ENCODE measurements at places on chromosomes 3 and 15. TPM values are rescaled to one million over a fixed set of nuclear protein-coding genes. Genes with fewer than 3 reads are reported as not detected.
A peak's percentile ranks its signal among the peaks of the same experiment; 100 is the strongest.

- no peak for DNase-seq
Measured at GRCh38 chr3:134607054-134608022, 43.5 kb downstream of the KY start.

CLDN18 gene
- total RNA-seq = not detected

GRCh38 chr15:69039516-69040225, 25.2 kb downstream of the NOX5 start:
- DNase-seq = no peak

MUC4 gene
- 0.05 TPM for total RNA-seq

DNA sequence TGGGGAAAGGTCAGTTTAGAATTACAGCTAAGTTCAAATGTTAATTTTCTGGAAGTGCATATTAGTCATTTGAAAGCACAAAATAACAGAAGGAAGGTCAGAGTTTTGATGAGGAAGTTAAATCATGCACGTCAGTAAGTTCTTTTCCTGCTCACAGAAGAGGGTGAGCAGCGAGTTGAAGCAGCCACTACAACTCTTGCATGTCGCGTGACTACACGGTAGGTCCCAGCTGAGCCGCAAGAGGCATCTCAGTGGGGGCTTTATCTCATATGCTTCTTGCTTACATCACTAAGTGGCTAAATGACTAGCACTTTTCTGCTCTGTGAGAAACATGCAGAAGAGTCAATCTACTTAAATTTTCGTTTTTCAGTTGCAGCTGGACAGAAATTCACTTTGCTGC, 21.3 kb upstream of the SEC62 start:
- DNase-seq = peak; percentile 49

GRCh38 chr15:78220713-78221112, 13.7 kb downstream of the ACSBG1 start:
- DNase-seq = no peak

DNA sequence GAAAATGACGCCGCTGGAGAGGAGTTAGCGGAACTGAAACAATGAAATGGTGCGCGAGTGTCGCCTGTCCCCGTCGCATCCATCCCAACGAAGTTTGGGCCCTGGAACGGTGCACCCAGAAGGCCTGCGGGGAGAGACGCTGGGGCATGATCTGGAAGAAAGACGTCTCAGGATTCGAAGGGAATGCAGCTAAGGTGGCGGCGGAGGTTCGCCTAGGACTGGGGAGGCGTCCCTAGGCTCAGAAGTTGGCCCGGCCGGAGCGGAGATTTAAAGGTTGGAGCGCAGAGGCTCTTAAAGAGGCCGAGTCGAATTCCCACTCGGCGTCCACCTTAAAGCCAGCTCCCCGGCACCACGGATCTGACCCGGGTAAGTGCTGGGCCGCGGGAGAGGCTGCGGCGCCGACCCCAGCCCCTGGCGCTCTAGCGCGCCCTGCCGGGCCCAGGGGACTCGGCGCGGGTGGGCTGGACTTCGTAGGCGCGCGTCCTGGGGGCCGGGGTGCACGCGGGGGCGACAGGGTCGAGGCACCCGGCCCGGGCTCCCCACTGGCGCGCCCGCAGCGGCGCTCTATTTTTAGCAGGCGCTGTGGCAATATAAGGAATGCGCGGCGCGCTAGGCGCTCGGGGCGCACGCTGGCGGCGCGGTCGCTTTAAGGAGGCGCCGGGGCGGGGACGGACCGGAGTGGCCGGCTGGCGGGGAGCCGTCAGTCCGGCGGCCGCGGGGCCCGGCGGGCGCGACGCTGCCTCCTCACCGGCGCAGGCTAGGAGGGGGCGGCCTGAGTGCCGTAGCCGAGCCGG, at the start of gene MRAS:
MRAS (plus strand) TSS at position 620 of the 794 bp plus-strand sequence. CDS start 24,305 bp downstream, outside the sequence.
- peak; percentile 57 for DNase-seq

STAB1 gene
- total RNA-seq = 0.50 TPM

- peak; percentile 40 for DNase-seq
Measured at GRCh38 chr3:161273589-161274218, 52.6 kb downstream of the NMD3 start.

DNA sequence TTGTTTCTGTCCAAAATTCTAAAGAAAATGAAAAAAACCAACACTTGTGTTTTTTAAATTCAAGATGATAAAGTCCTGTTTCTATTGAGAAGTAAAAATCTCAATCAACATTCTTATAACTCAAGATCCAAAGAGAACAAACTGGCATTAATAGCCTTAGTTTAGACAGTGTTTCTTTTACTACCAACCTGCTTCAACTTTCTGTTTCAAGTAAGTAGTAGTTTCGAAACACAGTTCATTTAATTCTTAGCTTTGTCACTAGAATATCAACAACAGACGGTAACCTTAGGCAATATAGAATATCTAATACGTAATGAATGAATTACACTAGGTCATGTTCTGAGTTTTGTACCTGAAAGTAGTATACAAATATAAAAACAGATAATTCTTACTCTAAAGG, 23.7 kb downstream of the CIP2A start:
- DNase-seq = peak; percentile 36

DNA sequence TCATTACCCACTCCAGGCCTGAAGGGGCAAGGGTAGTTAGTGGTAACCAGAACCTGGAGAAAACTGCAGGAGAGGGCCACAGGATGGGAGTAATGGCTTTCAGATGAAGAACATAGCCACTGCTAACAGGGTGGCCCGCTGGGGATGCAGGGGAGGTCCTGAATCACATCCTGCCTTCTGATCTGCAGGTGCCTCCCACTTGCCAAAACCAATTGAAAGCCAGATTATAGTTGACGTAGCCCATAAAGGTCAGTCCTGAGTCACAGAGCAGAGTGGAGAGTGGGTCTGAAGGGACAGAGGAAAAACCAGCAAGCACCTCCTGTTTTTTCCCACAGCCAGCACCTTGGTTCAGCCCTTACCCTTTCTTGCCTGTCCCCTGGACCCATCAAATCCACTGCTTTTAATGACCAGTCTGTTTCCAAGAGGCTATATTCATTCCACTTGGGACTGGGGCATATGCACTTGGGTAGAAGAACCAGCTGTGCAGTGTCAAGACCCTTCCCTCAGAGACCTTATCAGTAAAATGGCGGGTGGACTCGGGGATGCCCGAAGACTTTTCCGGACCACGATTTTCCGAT, 646 bp upstream of the SLC35G2 start:
- DNase-seq = peak; percentile 90

DNA sequence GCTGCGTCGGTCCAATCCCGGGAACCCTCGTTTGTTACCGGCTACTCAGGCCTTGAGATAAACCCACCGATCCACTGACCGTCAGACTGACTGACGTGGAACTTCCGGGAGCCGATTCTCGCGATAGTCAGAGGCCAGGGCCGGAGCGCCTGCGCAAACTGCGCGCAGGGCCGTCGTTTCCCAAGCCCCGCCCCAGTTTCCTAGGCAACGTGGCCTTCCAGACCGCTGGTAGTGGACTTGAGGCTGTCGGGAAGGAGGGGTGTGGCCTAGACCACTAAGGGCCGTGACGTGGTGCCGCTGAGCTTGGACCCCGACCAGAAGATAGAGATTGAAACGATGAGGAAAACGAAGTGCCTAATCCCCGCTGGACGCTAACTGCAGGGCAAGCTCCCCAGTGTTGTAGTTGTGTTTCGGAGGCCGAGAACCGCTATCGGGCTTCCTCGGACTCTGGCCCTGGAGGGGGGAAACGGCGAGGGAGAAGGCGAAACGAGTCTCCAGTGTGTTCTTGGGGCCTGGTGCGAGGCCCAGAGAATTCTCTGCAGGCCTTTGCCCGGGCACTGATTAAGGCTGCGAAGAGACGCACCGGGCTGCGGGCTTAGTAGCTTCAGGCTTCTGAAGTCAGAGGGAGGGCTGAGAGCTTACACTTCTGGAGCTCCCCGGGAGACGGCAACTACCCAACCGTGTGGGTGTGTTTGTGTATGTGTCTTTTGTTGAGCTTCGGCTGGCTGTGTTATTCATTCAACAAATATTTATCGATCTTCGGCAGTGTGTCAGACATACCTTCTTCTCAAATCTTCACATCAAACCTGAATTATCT, at the start of gene COPB2:
COPB2 (minus strand) TSS at position 96 of the 817 bp plus-strand sequence. CDS start 97 bp downstream, outside the sequence.
- peak; percentile 97 for DNase-seq

SLC6A11 gene
- total RNA-seq = not detected

DNA sequence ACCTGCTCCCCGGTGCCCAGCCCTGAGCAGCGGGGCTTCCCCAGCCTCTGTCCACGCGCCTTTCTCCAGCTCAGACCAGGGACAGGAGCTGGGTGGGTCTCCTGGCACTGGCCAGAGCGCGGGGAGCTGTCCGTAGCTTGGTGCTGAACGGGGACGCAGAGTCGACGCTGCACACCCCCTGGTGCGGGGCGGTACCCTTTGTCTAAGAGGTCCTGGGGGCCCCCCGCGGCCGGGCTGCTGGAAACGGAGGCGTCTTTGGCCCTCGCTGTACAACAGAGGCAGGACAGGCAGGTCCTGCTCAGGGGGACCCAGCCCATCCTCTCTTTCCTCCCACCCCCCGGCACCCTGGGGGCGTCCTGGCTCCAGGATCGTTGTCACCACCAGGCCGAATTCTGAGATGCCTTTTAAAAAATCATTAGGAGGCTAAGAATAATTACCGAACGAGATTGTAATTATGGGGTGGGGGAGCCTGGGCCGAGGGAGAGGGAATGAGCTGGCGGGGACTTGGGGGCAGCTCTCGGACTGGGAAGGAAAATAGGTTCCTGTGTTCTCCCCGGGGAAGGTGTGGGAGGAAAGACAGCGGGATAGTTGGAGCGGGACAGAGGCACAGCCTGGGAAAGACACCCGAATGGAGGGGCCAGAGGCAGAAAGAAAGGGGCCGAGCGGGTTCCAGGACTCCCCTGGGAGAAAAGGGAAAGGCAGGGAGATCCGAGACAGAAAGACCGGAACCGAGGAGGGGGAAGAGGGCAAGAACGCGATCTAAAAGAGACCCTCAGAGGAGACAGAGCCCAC, 4.1 kb upstream of the SKOR1 start:
- DNase-seq = no peak

WDR72 gene
- 11.8 TPM for total RNA-seq

RAB7A gene
- total RNA-seq = 100.0 TPM

DNA sequence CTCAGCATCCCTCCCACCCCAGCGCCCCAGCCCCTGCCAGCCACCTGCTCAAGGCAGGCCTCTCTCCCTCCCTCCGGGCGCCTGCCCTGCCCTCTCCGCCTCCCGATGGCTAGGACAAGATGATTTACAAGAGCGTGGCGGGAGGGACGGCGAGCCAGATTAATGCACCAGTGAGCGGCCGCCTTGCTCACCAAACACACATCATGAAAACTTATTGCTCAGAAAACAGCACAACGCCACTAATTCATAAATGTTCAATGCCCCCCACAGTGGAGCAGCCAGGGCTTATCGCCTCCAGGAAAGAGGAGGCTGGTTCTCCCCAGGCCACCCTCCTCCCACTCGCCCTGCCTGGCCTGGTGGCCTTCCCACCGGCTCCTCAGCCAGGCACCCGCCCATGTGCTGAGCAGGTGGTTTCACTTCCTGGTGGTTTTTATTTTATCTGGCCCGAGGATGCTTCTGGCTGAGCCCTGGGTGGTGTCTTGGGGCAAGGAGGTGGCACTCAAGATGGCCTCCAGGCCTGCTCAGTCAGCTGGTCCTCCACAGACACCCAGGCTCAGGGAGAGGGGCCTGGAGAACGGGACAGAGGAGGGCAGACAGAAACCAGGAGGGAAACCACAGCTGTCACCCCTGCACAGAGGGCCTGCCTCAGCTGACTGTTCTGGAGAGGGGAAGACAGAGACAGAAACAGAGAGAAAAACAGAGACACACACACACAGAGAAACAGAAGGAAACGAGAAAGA, 284.9 kb downstream of the UACA start:
- no peak for DNase-seq

DNA sequence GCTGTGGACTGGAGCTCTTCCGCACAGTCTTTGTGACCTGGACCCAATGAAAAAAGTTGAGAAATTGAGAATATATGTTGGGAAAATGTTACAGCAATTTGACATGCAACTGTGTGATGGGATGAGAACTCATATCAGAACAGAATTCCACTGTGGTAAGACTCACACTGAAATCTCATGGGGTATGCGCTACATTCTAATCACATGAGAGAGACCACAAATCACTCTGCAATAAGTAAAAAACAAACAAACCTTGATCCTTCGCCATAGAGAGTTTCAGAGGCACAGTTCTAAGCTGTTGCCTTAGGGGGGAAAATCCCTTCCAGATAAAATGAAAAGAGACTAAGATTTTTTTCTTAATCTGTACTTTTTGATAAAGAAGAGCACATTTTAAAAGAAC, 37.3 kb downstream of the LMCD1 start:
- DNase-seq = no peak

GRCh38 chr3:5239602-5240001, 52.1 kb downstream of the EDEM1 start:
- peak; percentile 92 for DNase-seq

LEO1 gene
- 49.9 TPM for total RNA-seq

- DNase-seq = no peak
Measured at GRCh38 chr15:36232491-36232890, 346.9 kb upstream of the CDIN1 start.

KCNAB1 gene
- not detected for total RNA-seq

- no peak for DNase-seq
Measured at GRCh38 chr15:63449731-63450130, 54.7 kb upstream of the USP3 start.

DNA sequence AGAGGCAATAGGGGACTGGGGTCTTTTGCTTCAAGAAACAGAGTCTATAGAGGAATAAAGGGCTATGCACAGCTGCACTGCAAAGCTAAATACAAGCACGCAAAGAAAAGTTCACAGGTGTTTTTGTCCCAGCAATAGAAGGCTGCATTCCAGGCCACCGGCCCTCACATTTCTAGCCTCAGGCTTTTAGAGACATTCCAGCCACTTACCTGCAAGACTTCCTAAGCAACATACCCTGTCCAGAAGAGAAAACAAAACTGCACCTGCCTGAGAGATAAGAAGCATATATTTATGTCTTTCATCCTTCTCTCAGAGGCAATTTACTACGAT, 220.5 kb downstream of the OPA1 start:
- peak; percentile 38 for DNase-seq

SEMA3B gene
- total RNA-seq = 27.0 TPM

DNA sequence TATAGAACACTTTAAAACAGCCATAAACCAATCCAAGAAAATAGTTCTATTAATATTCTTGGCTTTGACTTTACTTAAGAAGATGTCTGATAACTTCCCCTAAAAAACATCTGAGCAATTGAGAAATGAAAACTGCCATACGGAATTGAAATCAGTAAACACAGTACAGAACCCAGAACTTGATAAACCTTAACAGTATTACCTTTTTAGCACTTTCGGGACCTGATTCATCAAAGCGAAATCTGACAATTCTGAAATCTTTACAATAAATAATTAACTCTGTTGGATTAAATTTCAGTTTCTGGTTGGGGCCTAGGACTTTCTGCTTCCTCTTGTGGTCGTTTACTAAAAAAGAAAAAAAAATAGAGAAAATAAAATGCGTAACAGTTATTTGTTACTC, 17.3 kb downstream of the MTMR10 start:
- DNase-seq = no peak

- no peak for DNase-seq
Measured at GRCh38 chr15:50164458-50164857, 17.5 kb upstream of the SLC27A2 start.
